ENCODE measurements at places on chromosomes 16 and 17.

- peak; percentile 44 for DNase-seq
Measured at GRCh38 chr16:12819126-12820117, 15.7 kb upstream of the CPPED1 start.

GRCh38 chr17:47983492-47984223 lies 12.7 kb downstream of the CDK5RAP3 start:
- no peak for DNase-seq

DNA sequence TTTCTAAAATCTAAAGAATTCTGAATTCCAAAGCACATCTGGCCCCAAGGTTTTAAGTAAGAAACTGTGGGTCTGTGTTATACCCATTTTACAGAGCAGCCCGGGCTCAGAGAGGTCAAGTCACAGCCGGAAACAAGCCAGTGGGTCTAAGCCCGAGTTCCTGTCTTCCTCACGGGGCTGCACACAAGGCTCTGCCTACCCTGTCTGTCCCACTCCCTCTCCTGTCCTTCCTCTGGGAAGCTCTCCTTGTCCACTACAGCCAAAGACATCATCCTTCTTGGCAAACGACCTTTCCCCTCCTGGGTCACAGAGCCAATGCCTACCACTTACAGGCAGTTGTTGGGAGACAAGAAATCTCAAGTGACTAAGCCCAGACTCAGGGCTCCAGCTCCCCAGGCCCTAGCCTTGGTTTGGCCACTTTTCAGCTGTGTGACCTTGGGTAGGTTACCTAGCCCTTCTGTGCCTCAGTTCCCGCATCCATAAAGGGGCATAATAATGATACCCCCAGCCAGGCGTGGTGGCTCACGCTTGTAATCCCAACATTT lies 55.6 kb upstream of the MAP3K14 start:
- peak; percentile 27 for DNase-seq

GRCh38 chr17:60301649-60302048 lies 90.3 kb downstream of the USP32 start:
- DNase-seq, result no peak

DNA sequence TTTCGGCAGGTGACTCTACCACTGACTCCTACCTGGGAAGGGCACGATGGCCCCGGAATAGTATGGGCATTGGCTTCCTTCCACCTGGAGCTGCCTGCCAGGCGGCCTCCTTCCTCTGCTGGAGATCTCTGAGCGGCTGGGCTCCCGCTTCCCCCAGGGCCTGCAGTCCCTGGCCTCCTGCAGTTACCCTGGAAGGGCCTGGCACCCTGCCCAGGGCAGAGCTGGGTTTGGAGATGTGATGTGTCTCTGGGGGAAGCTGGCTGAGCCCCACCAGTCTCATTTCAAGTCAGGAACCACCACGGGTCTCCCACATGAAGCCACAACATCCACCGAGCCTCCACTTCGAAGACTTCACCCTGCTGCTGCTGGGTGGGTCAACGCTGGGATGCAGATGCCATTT lies 97.9 kb downstream of the IRF8 start:
- DNase-seq, result no peak

DNA sequence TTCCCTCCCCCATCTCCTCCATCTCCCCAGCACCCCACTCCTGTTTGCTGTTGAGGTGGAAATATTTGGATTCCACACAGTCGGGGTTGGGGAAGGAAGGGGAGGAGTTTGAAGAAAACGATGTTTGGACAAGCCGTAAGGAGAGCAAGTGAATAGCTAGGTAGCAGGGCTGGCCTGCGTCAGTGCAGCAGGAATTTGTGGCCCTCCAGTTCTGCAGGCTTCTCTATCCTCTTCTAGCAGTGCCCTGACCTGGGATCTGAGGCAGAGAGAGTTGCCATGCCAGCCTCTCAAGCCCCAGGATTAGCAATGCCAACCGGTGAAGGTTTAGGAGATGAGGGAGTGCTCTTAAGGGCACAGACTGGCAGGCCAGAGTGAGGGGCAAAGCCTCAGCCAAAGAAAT lies 12.5 kb downstream of the TLCD2 start:
- DNase-seq, result no peak

All from amniotic epithelial cell (primary cell).